ENCODE measurements at places on chromosomes 7 and 10.

DNA sequence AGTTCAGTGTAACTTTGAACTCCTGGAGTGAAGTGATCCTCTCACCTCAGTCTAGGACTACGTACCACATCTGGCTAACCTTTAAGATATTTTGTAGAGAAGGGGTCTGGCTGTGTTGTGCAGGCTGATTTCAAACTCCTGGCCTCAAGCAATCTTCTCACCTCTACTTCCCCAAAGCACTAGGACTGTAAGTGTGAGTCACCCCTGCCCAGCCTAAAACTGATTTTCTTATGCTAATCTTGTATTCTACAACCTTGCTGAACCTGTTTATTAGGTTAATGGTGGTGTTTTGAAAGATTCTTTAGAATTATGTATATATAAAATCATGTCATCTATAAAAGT is 58.0 kb downstream of the LCOR start:
- DNase-seq, result no peak

- DNase-seq, result no peak
These were observed 67.1 kb downstream of the TMEM130 start for GRCh38 chr7:98802781-98803110.

DNA sequence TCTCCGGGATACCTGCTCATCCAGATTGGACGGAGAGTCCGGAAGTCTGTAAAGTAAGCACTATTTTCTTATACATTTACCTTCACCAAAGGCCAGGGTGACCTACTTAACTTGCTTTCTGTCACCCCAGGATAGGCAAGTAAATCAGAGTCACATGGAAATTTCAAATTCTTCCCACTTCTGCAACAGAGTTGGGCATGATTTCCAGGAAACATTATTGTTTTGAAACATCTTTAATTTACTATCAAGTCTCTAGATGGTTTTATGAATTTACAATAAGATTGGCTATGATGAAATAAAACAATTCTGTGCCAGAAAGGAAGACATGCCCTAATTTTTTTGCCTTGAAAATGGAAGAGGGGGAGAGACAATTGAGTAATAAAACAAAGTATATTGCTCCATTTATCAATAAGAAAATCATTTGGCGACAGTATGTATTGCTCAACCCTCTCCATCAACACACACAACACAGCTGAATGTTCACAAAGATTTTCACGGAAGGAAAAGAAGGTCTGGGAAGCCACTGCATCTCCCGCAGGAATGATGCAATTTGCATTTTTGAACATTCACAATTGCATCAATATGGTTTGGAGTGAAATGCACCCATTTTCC is 702.8 kb downstream of the PARD3 start:
- DNase-seq, result no peak

- DNase-seq, result no peak
These were observed 178.1 kb downstream of the TMEM178B start for GRCh38 chr7:141251957-141252356.

- DNase-seq, result no peak
These were observed 74.6 kb upstream of the GRID1 start for GRCh38 chr10:86440874-86441843.

DNA sequence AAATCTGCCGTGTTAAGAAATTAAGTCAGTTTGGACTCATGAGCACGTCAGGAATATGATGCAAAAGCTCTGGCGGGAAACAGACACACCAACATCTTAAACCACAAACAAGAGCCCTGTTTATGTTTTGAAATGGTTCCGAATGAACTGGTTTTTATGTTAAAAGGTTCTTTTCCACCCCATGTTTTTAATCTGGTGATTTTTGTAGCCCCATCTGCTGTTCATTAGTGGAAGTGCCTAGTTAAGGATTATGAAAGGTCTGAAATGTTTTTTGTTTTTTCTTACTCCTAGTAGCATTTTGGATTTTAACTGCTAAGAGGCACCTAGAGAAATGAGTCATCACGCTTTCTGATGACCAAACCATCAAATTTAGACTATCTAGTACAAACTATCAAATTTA is 404.1 kb upstream of the MKI67 start:
- DNase-seq, result no peak

DNA sequence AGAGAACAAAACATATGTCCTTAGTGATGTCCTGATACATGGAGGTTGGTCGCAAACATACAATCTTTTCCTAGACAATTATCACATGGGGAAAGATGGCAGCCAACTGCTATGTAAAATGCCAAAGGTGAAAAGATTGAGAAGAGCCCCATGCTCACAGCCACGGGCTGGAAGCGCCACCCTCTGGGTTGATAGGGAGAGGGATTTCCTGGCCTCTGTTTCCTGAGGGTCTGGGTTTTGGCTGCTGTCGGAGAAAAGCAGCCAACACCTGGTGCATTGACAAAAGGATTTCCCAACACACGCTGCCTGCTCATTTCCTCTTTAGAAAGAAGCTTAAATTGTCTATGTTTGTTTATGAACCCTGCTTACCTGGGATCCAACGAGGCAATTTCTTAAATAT is 43.8 kb downstream of the ITIH5 start:
- no peak for DNase-seq

DNA sequence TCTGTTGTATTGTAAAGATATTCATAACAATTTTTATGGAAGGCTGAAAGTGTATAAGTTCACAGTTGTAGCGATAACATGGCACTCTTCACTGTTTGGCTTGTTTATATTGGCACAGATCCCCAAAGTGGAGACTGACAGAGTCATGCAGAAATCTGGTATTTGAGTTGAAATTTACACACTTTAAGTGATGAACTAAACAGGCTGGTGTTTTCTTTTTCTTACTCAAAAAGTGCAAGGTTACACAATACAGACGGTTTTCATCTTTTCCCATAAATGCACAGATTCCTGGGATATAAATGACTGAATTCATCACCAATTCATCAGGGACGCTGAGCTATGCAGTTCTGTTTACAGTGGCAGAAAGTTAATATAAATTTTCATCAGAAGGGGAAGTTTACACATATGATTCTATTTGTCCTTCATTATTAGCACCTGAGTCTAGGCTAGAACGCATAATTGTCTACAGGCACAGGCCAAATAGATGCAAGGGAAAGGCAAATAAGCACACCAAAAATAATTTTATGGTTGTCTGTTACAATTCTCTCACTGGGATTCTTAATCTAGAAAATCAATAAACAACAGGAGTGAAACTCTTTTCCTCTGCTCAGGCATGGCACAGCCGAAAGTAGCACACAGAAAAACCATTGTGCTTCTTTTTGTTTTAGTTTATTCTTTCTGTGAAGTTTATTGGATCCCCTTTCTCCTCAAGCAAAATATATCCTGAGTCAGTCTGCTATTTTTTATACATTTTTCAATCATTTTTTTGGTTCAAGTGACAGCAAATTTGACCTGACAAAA is 88.0 kb downstream of the FOXP2 start:
- no peak for DNase-seq

DNA sequence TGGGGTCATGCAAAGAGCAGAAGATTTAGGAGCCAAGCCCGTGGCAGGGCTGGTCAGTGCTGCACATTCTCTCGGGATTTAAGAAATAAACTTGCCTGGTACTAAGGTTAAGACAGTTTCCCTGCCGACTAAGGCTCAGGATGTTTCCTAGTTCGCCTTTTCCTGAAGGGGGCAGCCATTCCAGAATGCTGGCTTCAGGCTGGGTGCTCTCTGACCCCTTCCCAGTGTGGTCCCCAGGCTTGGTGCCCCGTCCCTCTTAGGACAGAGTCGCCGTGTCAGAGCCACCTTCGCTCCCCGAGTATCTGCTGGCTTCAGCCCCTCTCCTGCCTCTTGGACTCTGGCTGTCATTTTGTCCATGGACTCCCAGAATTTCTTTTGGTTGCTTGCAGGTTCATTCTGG is 117.2 kb downstream of the ELFN1 start:
- no peak for DNase-seq

GRCh38 chr7:75813781-75814236 is at the start of gene CCL24:
TSS of gene CCL24 (minus strand) at chr7:75813806. CDS start at chr7:75813715, 91 bp downstream.
- no peak for DNase-seq

DNA sequence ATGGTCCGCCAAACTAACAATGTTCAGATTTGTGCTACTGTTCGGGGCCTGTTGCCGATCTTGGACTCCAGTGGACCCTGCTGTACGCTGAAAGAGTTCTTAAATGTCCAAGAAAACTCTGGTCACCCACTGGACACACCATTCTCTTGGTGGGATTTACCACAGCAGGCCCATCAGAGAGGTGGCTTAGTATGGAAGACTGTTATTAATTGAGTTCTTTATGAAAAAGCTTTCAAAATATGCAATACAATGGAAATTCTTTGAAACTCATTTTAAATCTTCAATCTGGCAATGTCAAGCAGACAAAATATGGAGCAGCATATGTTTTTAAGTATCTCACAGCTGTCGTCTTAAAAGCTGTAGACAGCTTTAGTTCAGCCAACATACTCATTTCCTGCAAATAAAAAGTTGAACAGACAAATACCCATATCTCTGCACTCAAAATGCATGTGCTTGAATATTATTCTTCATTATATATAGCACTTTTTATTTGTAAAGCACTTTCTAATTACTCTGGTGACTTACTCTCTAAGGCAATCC is 37.4 kb upstream of the GRM8 start:
- DNase-seq, result no peak

DNA sequence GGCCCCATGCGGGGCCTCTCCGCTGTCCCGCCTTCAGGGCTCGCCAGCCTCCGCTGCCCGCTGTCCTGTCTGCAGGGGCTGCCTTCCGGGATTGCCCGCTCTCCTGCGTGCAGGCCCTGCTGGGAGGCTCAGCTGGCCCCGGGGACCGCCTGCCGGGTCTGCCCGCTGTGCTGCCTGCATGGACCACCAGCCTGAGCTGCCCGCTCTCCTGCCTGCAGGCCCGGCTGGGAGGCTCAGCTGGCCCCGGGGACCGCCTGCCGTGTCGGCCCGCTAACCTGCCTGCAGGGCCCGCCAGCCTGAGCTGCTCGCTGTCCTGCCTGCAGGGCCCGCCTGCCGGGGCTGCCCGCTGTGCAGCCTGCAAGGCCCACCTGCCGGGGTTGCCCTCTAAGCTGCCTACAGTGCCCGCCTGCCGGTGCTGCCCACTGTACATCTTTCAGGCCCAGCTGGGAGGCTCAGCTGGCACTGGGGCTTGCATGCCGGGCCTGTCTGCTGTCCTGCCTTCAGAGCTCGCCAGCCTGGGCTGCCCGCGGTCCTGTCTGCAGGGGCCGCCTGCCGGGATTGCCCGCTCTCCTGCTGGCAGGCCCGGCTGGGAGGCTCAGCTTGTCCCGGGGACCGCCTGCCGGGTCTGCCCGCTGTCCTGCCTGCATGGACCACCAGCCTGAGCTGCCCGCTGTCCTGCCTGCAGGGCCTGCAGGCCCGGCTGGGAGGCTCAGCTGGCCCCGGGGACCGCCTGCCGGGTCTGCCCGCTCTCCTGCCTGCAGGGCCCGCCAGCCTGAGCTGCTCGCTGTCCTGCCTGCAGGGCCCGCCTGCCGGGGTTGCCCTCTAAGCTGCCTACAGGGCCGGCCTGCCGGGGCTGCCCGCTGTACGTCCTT is 165.1 kb downstream of the GLRX3 start:
- no peak for DNase-seq
